ENCODE measurements at places on chromosomes 6 and 20. TPM values are rescaled to one million over a fixed set of nuclear protein-coding genes. Genes with fewer than 3 reads are reported as not detected.

TRPC4AP gene
- polyA plus RNA-seq, result 111 TPM

SPATS1 gene
- polyA plus RNA-seq, result not detected

FOXA2 gene
- polyA plus RNA-seq, result not detected

SLC22A2 gene
- polyA plus RNA-seq, result not detected

PAK5 gene
- polyA plus RNA-seq, result not detected

DNA sequence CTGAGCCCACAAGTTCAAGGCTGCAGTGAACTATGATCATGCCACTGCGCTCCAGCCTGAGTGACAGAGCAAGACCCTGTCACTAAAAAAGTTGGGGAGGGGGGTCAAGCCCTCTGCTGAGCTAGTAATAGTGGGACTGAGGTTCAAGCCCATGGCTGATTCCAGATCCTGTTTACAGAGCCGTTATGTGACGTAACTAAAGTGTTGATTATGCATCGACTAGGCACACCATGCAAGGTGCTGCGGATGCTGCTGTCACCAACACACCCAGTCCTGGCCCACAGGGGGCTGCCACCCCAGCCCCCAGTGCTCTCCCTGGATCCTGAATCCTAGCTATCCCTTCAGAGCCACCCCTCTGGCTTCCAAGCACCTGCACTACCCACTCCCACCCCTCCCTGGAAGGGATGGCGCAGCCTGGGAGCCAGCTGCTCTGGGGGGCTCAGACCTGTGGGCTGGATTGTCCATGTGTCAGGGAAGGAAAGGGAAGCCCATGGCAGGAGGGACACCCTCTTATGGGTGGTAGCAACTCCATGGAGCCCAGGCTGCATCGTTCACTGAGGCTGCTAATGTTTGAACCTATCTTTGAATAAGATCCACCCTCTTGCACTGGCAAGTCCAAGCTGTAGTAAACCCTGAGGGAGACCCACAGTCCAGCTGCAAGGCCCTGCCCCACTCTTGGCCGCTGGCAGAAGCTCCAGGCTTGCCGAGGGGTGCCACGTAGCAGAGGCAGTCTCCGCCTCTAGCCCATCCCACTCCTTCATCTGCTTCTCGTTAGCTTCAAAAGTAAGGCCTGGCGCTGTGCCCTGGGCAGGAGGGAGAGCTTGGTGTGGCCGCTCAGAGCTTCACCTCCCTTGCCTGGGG lies 95.0 kb downstream of the SNX5 start:
- peak; percentile 89 for DNase-seq

TULP1 gene
- not detected for polyA plus RNA-seq

DNA sequence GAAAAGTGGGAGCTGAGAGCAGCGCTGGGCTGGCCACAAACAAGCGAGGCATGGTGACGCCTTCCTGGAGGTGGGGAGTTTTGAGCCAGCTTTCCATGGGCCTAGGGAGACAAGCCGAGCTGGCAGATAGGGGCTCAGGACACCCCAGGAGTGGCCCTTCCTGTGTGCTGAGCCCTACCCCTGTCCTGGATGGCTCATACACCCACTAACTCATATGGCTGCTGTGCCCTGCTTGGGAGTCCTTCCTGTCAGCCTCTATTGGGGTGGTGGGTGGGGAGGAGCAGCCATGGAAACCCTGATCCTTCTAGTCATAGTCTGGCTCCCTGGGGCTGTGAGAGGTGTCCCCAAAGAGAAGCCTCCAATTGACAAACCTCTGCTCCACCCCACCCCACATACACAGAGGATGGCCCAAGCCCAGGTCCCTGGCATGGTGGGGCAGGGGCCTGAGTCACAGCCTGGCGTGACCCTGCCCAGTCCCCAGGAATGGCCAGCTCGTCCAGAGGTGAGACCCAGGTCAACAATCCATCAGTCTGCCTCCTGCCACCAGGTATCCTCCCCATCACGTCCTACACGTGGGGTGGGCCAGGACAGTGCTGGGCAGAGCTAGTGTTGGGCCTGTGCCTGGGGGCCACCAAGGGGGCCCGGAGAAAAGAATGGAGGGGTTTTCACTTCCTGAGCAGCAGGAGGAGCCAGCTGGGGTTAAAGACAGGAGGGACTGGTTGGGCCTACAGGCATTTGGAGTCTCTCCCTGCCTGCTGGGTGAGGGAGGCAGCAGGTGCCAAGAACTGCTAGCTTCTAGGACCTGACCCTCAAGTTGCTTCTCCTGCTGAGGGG lies 52.2 kb downstream of the MRPL14 start:
- no peak for DNase-seq

DNA sequence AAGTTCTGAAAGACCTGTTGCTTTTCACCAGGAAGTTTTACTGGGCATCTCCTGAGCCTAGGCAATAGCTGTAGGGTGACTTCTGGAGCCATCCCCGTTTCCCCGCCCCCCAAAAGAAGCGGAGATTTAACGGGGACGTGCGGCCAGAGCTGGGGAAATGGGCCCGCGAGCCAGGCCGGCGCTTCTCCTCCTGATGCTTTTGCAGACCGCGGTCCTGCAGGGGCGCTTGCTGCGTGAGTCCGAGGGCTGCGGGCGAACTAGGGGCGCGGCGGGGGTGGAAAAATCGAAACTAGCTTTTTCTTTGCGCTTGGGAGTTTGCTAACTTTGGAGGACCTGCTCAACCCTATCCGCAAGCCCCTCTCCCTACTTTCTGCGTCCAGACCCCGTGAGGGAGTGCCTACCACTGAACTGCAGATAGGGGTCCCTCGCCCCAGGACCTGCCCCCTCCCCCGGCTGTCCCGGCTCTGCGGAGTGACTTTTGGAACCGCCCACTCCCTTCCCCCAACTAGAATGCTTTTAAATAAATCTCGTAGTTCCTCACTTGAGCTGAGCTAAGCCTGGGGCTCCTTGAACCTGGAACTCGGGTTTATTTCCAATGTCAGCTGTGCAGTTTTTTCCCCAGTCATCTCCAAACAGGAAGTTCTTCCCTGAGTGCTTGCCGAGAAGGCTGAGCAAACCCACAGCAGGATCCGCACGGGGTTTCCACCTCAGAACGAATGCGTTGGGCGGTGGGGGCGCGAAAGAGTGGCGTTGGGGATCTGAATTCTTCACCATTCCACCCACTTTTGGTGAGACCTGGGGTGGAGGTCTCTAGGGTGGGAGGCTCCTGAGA lies at the start of gene HFE:
Gene HFE (plus strand): TSS at position 146 of the 832 bp plus-strand sequence. CDS start 12 bp downstream, at position 158.
- DNase-seq, result no peak

BTNL2 gene
- polyA plus RNA-seq, result not detected

ABRACL gene
- 13.1 TPM for polyA plus RNA-seq

NKX2-4 gene
- not detected for polyA plus RNA-seq

DNA sequence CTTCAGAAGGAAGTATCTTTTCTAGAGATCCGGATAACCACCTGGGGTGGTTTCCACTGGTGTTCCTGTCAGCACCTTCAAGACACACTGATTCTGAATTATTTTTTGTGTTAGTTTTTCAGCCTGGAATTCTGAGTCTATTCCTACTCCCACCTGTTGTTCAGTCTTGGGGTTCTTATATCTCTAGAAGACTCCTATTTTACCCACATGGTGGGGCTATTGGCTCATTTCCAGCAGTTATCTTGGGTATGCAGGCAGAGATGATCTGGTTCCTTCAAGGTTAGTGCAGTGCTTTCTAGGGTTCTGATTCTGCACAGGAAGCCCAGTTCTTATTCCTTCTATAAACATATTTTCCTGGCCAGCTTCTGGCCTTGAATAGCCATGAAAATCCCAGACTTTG lies 175.6 kb upstream of the PDE7B start:
- no peak for DNase-seq

DNA sequence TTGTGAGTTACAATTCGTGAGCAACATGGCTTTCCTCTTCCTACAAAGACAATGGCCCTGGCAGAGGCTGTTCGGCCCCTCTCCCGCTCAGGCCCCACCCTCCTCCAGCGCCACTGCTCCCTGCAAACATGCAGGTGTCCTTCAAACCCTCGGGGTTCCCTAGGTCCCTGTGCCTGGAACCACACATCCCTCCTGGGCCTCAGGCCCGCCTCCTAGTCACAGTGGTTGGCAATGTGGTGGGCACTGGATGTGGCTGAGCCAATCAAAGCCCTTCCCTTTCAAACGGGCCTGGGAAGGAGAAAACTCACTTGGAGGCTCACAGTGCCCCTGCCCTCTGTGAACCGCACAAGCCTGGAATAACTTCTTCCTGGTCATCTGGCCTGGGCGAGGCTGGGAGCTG lies 147.2 kb downstream of the TFAP2C start:
- no peak for DNase-seq

GRCh38 chr6:40328386-40328985 lies 258.7 kb downstream of the LRFN2 start:
- no peak for DNase-seq

GRCh38 chr6:12693122-12693521 lies 23.4 kb upstream of the PHACTR1 start:
- no peak for DNase-seq

DNA sequence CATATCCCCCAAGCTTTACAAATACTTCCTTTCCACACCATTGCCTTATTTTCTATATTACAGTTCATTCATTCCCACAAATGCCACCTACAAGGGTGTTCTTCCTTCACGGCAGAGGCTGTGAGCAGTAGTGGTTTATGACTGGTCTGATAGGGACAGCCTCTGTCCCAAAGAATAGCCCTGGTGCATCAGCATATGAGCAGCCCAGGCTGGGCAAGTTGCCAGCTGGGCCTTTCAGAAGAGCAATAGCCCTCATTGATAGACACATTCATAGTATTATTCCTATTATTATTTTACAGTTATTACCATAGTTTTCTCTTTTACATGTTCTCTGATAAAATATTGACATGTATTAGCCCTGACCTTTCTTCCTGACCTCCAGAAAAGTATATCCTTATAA lies 149.9 kb downstream of the MMS22L start:
- DNase-seq, result no peak

SIRPG gene
- polyA plus RNA-seq, result not detected

DNA sequence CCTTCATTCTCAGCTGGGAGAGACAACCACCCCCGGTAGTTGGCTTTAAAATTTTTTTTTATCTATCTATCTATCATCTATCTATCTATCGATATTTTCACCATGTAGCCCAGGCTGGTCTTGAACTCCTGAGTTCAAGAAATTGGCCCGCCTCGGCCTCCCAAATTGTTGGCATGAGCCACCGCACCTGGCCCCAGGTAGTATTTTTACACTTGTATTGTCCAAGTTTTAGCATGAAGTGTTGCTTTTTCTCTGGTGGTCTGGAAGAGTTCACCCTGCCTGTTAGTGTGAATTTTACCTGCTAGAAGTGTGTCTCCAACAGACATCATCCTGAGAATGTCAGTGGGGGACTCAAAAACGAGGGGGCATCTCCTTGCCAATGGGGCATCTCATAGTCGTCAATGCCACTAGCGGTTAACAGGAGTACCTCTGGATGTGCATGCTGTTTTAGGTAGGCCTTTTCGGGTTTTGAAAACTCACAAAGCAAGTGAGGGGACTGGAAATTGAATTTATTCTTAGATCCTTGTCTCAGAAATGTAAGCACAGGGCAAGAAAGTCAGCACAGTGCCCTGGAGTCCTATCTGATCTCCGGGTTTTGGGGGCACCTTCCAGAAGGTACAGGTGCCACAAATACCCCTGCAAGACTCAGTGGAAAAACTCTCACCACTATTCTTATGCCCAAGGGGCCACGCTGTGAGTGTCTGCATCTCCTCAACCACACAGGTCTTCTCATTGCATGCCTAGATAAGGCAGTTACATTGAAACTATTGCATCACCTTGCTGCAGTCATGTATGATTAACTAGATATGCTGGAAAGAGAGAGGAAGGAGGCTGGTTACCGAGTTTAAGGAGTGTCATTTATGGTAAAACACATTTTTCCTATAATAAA lies 37.1 kb downstream of the TNFAIP3 start:
- DNase-seq, result no peak

ARFGEF2 gene
- 15.5 TPM for polyA plus RNA-seq

DNA sequence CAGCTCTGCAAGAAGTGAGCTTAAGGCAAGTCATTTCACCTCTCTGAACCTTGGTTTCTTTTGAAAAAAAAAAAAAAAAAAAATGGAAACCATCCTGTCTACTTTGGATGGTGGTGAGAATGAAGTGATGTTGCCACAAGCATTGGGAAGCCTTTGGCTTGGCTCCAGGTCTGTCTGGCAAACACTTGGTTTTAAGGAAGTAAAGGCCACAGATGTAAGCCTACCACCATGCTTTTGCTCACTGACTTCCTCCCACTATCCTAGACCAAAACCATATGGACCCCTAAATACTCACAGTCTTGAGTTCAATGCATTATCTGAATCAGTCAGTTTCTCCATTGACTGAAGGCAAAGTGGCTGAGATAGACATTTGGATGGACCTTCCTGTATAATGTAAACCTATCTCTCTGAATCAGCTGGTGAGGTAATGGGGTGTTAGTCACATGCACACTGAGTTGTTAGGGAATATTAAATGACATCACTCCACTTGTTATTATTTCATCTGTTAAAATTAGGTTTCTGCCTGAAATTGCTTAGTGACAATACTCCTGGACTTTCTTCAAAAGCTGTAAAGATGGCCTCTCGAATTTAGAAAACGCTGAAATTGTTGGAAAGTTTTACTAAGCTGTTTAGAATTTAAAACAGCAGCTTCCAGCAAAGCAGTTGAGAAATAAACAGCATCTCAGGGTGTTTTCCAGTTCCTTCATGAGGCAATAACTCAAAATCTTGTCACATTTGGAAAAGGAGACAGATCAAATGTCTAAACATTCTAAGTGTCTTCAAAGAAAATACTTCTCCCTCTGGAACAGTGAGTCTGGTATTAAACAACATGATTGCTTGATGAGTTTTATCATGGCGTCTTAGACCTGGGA lies 833.5 kb downstream of the DHX35 start:
- DNase-seq, result no peak

GRCh38 chr6:41059556-41059955 lies 6.6 kb downstream of the APOBEC2 start:
- no peak for DNase-seq

EYS gene
- polyA plus RNA-seq, result 0.04 TPM

GRCh38 chr6:14713008-14713960 lies 532.6 kb upstream of the JARID2 start:
- peak; percentile 97 for DNase-seq

RGS19 gene
- polyA plus RNA-seq, result 14.5 TPM

EYA4 gene
- 0.39 TPM for polyA plus RNA-seq

- DNase-seq, result no peak
These were observed 36.1 kb downstream of the GMDS start for GRCh38 chr6:2209226-2209809.

DNA sequence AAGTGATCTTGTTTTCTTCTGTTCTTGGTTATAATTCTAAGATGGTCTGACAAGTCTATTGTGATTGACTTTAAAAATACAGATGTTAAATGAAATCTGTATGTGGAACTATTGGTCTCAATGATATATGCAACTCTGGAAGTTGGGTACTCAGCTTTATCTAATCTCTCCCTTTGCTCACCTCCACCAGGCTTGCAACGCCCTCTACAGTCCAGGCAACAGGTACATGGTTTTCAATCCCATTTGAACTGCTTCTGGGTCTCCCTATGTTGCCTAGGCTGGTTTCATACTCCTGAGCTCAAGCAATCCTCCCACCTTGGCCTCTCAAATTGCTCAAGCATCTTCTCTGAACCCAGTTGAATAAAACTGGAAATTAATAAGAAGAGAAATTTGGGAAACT lies 25.6 kb upstream of the HLA-DQB1 start:
- DNase-seq, result no peak

GRCh38 chr6:169959136-169960002 lies 207.9 kb downstream of the ERMARD start:
- no peak for DNase-seq

LY86 gene
- polyA plus RNA-seq, result not detected

ZFP64 gene
- polyA plus RNA-seq, result 29.0 TPM

MRPL2 gene
- polyA plus RNA-seq, result 20.5 TPM

- no peak for DNase-seq
These were observed 27.6 kb downstream of the KCNK15 start for GRCh38 chr20:44773070-44773829.

CYP39A1 gene
- not detected for polyA plus RNA-seq

PRR18 gene
- polyA plus RNA-seq, result not detected
